Stimulated activated CD4-positive, alpha-beta T cell treated with anti-CD3 and anti-CD28 coated beads, Interleukin-1b, Interleukin-23, amount 100 ng/mL, for 1 hour (primary cell): ENCODE measurements at places on chromosomes 2 and 18.

GRCh38 chr2:41932241-41933045 lies 115.4 kb upstream of the PKDCC start:
- DNase-seq, result no peak

- DNase-seq, result no peak
These were observed 305.9 kb upstream of the CCDC68 start for GRCh38 chr18:55265130-55265675.

DNA sequence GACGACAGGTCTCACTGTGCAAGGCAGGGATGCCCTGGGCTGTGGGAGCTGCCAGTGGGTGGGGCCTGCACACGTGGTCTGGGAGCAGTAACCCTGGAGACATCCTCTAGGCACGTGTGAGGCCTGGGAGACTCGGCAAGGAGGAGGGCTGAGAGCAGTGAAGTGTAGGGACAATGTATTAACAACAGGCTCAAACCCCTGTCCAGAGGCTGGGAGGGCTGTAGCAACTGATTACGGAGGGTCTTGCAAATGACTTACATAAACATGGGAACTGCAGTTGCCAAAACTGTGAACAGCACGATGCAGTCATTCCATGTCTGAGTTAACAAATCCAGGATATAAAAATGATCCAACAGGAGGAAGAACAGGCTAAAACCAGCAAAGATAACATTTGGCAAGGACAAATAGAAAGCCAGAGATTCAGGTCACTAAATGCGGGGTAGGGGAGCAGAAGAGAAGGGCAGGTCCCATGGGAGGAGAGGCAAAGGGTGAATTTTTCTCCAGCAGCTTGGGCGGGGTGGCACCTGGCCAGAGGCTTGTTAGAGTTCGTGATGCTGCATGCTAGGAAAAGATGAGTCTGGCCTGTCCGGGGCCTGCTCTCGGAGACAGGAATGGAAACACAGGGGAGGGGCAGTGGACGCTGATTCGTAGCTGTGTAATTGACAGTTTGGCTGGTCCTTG lies 44.9 kb downstream of the CYP27C1 start:
- DNase-seq, result no peak

- DNase-seq, result no peak
These were observed 319.0 kb upstream of the CHAC2 start for GRCh38 chr2:53448591-53448990.

- no peak for DNase-seq
These were observed 239.0 kb upstream of the RAB6C start for GRCh38 chr2:129740504-129740903.

GRCh38 chr18:48020337-48021250 lies 90.1 kb upstream of the SMAD2 start:
- no peak for DNase-seq

- DNase-seq, result no peak
These were observed 49.3 kb upstream of the ROCK2 start for GRCh38 chr2:11393711-11394236.

GRCh38 chr18:35029770-35030169 lies 11.4 kb upstream of the MAPRE2 start:
- DNase-seq, result no peak

DNA sequence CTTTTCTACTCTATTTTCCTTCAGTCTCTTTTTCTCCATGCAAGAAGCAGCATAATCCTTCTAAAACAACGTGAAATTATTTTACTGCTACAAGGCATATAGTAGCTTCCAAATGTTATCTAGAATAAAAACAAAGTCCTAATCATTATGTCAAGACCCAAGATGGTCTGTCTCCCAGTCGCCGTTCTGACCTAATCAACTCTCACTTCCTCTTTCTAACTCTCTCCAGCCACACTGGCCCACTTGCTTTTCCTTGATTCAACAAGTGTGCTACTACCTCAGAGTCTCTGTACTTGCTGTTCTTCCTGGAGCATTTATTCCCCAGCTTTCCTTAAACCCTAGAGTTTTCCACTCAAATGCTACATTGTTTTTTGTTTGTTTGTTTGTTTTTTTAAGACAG lies 1491.2 kb downstream of the LRP1B start:
- DNase-seq, result no peak

DNA sequence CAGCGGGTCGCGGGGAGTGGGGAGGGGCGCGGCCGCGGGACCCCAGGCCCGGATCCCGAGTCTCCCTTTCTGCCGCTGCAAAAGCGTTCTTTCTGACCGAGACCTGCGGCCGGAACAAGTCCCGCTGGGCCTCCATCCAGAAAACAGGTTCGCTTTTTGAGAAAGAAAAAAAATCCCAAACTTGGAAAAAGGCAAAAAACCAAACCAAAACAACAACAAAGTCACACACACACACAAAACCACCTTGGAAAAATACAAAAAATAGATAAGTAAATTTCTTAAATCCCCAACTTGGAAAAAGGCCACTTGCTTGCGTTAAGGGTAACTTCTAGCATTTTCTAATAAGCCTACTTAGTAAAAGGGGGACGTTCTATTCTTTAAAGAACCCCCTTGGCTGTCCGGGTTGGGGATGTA lies 250 bp upstream of the CHST10 start:
- no peak for DNase-seq

DNA sequence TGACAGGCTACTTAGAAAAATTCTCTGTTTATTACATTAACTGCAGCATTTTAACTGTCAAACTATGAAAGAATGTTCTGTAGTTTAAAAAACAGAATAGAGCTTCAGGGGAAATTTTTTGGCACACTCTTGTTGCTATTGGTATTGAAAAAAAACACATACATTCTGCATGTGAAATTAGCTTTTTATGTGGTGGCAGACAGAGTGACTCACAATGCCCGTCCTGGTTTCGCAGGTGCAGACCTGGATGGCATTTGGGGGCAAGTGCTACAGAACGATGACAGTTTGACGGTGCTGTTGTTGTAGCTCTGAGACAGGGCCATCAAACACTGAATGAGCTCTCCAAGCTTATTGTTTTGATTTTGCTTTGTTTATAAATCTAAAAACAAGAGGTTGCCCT lies 105.0 kb upstream of the MAP3K20 start:
- DNase-seq, result no peak

DNA sequence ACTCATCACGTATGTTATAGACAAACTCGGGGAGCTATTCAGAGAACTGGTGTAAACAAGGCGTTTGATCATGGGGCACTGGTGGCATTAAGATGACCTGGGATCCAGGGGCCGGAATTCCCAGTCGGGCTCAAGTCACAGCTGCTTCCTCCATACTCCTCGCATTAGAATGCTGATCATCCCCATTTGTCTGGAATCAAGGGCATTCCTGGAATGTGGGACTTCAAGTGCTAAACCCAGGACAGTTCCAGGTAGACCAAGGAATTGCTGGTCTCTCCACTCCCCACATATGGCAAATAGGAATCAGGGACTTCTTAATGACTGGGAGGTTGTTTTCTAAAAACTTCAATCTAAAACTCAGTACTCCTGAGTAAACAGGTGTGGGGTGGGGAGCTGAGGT lies 355.7 kb upstream of the RAB6C start:
- DNase-seq, result no peak

DNA sequence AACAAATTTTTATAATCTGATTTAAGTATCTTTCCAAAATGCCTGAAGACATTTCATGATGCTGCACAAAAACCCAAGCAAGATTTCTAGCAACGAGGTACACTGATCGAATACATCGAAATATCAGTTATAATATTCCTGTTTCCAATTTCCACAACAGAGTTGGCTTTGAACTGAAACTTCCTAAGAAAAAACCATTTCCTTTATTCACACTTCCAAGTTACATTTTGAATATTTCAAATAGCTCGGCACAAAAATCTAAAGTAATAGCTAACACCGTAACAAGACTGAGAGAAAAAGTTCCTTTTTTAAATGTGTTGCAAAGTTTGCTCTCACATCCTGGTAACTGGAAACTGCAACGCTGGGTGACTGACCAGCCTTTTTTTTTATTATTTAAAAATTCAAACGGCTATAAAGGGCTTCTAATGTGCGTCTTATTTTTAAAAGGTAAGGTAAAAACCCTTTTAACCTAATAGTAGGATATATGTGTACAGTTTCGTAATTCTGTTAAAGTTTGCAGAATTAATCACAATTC lies 1.7 kb downstream of the HNRNPLL start:
- DNase-seq, result no peak

GRCh38 chr2:126889496-126890135 lies 9.1 kb upstream of the TEX51 start:
- DNase-seq, result no peak

- no peak for DNase-seq
These were observed 217.8 kb downstream of the OSR1 start for GRCh38 chr2:19140463-19141208.

- no peak for DNase-seq
These were observed 22.0 kb downstream of the CTLA4 start for GRCh38 chr2:203889542-203889941.

DNA sequence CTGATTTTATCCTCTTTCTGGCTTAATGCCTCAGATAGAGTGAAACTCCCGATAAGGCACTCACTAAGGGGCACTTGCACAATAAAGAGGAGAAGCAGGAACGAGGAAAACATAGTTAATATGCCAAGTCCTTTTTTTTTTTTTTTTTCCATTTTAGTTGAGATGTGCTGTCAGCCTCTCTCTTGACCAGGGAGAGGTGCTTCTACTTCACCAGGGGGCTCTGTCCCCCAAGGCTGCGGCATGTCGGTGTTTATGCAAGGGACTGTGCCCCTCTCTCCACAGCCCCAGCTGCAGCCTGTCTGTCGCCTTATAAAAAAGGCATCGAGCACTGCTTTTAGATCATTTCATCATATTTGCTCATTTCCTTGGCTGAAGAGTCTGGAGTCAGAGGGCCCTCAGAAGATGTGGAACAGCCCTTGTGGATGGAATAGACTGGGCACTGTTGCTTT lies 178.1 kb downstream of the SLC8A1 start:
- no peak for DNase-seq

DNA sequence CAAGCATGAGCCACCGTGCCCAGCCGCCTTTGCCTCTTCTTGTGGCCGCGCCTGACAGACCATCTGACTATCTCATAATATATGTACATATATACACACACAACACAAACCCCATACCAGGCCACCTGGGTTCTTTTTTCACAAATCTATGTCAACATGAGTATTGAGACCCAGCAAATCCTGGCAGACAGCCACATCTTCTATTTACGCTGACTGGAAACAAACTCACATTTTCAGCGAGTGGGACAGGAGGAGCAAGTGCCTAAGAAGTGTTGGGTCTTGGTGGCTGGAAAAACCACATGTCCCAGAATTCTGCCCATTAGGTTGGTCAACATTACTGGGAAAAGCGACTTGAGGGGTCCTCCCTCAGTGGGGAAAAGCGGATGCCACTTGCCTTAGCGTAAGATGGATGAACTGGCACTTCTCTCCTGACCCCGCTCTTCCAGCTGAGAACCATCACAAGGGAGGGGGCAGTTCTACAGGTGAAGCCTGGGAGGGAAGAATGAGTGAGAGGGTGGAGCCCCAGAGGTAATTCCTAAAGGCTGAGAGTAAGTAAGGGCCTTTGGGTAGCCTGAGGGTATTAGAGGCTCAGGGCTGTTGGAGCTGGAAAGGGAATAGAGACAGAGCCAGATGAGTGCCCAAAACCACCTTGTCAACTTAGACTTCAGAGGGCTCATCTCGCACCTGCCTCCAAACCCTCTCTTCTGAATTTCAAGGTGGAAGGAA lies 1.9 kb downstream of the SCYGR3 start:
- DNase-seq, result no peak

DNA sequence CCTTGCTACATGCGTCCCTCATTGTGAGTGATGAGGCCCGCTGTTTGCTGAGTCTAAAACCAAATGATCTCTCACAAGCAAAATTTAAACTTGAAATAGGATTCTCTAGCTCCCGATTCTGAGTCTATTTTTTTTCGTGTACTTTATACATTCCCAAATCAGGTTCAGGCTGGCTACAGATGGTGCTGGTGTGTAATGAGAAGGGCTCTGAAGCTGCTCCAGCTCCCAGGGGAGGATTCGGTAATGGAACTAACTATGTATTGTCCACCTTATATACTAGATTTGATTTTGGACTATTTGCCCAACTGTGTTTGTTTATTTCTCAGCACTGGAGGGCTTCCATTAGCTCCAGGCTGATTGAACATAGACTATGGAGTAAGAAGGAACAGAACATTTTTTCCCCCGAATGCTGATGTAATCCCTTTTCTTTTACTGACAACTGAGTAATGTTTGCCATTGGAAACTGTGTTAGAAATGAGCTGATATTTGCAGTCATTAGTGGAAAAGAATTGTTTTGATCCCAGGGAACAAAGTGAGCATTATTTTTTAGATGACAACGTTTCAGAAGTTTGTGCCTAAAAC lies 274.0 kb upstream of the FIGN start:
- DNase-seq, result no peak

DNA sequence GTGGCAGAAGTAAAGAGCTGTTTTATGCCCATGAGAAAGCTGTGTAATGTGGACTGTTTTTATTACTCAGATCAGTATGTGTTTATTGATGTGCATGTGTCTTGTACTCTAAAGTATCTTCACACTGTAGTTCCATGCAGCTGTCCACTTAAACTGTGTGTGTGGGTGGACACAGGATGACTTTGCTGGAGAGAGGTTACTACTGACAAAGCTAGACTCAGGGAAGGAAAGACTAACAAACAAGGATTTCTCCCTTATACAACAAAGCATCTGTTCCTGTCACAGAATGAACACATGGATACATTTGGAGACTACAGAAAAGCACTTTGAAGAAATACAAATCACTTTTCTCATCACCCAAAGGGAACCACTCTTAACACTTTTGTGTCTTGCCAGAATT lies 10.0 kb downstream of the FHOD3 start:
- DNase-seq, result no peak

DNA sequence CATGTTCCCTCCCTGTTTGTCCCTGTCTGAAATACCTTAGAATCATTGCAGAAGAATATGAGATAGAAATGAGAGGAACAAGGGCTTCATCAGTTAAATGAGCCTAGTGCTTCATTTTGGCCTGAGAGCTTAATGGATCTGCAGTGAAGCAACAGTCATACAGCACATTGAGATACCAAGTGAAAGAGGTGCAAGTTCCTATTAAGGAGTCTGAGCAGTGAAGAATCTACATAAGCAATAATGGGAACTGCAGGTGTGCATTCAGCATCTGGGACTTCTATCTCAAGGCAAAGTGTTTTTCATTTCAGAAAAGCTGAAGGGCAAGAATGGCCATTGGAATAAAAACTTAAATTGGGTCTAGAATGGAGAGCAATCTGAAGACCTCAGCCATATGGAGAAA lies 323.2 kb upstream of the SLC39A10 start:
- DNase-seq, result no peak

DNA sequence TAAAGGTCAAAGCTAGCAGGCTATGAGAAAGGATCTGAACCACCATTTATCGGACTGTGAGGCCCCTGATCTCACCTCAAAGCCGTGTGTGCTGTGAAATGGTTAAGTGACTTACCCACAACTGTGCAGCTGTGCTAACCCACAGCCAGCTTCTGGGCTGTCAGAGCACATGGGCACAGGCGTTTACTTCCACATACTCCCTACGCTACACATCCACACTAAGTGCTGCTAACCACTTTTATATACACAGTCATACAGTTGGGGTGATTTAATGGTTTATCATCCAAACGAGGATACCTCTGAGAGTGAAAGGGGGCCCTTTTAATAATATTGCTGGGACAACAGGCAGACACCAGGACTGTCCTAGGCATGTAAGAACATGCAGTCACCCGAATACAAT lies 37.3 kb downstream of the CYRIA start:
- no peak for DNase-seq
